Retinal pigment epithelial cell (primary cell): ENCODE measurements at places on chromosomes 3 and 15.

GRCh38 chr3:171967137-171967783 is 72.1 kb upstream of the FNDC3B start:
- DNase-seq = no peak

DNA sequence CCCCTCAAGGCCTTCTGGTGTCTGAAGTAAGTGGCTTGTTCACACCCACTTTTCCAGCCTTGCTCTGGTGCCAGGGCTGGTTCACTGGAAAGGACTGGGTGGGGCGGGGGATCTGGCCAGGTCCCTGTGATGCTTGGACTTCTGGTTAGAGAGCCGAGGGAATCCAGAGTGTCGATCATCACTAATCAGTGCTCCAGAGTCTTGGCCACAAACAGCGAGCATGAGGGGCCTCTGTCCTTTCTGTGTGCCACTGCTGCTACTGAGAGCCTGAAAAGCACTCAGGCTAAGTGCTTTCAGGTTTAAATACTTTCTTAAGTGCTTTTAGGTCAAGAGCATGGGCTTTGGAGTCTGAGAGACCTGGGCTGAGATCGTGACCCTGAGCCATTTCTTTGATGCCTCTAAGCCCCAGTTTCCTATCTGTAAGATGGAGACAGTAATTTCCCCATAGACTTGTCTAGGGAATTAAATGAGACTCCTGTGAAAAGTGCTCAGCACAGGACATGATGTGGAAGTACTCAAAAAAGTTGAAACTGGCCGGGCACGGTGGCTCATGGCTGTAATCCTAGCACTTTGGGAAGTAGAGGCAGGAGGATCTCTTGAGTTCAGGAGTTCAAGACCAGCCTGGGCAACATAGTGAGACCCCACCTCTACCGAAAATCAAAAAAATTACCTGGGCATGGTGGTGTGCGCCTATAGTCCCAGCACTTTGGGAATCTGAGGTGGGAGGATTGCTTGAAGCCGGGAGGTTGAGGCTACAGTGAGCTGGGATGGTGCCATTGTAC is 53.8 kb upstream of the SEC22A start:
- DNase-seq = no peak

DNA sequence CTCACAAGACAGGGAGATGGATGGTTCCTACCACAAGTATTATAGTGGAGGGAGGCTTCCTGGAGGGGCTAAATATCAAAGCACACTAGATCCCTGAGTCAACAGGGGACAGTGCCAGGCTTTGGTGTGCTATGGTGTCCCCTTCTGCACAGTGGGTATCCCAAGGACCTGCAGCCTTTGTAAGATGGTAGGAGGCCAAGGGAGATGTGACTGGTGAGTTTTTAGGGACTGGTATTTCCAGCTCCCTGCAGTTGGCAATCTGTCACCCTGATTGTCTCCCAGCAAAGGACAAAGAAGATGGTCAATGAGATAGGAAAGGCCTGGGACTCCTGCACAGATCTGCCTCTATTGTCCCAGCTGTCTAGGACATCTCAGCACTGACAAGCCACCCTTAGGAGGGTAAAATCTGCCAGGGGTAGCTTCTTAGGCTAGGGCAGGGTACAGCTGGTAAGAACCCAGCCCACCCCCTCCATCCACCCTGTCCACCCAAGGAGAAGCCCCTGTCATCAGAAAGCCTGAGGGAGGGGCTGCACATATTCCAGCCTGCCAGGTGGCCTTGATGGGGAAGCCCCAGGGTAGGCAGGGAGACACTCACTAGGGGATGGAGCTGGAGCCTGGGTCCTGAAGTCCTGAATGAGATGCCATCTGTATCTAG is 631 bp downstream of the CYP1A1 start:
- no peak for DNase-seq

GRCh38 chr3:78809966-78810365 is 957.8 kb downstream of the ROBO1 start:
- DNase-seq = no peak

GRCh38 chr3:194875581-194876402 is 190.1 kb downstream of the FAM43A start:
- no peak for DNase-seq

DNA sequence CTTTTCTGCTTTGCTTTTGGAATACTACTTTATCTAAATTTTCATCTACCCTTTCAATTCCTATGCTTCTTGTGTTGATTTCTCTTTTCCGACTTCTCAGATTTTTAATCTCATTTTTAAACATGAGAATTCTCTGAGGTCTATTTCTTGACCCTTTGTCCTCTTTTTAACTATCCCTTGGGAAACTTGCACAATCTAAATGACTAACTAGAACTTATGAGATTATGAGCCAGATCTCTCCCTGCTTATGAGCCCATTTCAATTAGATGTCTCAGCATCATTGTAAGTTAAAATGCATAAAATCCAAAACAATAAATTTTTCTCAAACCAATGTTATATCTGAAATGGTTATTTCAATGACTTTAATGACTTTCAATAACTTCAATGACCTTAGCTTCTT is 296.9 kb upstream of the AGTR1 start:
- no peak for DNase-seq

DNA sequence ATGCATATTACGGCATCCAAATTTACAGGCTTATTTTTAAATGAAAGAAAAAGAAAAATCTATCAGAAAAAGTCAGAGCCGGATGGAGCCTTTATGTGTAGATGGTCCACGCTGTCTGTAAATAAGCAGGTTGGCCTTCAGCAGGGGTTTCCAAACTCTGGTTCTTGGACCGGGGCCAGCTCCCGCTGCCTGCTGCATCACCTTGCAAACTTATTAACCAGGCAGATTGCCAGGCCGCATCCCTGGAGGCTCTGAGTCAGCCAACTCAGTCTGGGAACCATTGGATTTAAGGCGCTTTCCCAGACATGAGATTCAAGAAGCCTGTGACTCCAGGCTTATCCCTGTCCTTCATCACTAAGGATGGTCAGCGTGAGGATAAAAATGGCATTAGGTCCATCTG is 212.4 kb downstream of the OPA1 start:
- peak; percentile 99 for DNase-seq

GRCh38 chr3:111690242-111690641 is 95.1 kb upstream of the ZBED2 start:
- no peak for DNase-seq

- DNase-seq = no peak
These were observed 33.4 kb downstream of the PDZRN3 start for GRCh38 chr3:73591286-73591800.

DNA sequence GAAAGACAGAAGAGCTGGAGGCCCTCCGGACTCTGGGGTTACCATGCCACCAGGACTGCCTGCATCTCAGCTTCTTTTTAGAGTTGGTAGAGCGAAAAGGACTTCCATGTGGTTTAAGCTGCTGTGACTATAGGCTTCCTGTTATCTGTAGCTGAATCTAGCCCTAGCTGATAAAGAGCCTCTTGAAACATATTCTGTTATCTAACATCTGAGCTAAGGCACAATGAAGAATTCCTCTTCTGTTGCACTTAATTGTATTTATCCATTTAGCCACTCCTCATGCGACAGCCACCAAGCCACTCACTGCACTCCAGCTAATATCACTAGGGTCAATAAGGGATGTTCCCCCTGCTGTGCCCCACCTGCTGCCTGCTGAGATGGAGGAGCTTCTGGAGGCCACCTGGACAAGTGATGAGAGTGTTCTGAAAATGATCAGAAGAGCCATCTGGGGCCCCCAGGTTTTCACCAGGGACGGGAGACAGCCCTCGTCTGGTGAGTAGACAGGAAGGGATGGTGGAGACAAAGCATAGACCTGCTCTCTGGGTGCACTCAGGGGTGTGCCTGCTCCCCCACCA is 94.6 kb upstream of the PLXNA1 start:
- DNase-seq = no peak

GRCh38 chr15:94306700-94307650 is 75.6 kb downstream of the MCTP2 start:
- DNase-seq = no peak

GRCh38 chr15:90419738-90420406 is 31.8 kb downstream of the IQGAP1 start:
- DNase-seq = peak; percentile 90

GRCh38 chr15:51046799-51047449 is 47.8 kb downstream of the TNFAIP8L3 start:
- DNase-seq = no peak

- DNase-seq = peak; percentile 34
These were observed at the start of gene KLF15 for GRCh38 chr3:126357295-126358037. TSS of gene KLF15 (minus strand) at chr3:126357408. CDS start at chr3:126352922, 4,486 bp downstream.

GRCh38 chr3:81048058-81048665 is 713.3 kb downstream of the GBE1 start:
- DNase-seq = no peak

GRCh38 chr15:88747111-88747510 is 56.1 kb upstream of the ACAN start:
- no peak for DNase-seq

DNA sequence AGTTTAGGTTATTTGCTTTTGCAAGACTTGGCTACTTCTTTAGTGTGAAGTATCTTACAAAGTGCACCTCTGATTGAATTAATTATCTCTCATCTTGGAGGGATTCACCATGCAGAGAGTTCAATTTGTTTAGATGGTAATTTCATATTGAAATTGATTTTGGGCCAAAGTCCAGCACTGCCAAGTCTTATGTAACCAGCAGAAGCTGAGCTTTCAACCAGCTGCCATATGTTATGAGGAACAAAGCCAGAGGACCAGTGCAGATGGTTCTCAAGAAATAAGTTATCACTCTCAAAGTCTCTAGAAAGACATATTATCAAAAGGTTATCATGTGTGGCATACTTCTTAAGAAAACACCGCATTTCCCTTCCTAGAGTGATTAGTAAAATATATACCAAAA is 29.0 kb downstream of the ABHD6 start:
- DNase-seq = no peak

DNA sequence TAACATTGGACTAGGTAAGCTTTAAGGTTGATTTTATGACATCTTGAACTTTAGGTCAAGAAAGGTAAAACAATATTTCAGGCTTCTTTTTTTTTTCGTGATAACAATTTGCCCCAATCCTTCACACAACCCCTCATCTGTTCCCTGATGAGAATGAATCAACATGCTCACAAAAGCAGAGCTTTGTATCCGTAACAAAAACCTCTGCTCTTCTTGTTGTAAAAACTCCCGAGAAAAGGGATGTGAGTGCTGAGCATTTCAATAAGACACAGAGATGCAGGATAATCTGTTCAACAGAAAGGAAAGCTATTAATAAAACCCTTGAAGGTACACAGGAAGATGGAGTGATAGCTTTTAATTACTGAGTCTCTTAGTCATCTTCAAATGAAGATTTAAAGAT is 94.3 kb downstream of the RAD18 start:
- DNase-seq = no peak
